ENCODE measurements at places on chromosomes 2 and 18.

GRCh38 chr2:148560496-148560895, 84.1 kb upstream of the EPC2 start:
- DNase-seq, result no peak

- DNase-seq, result no peak
Observed at GRCh38 chr2:232928551-232929302, 58.7 kb downstream of the SNORC start.

GRCh38 chr2:219076253-219076652, 15.5 kb upstream of the IHH start:
- no peak for DNase-seq

- no peak for DNase-seq
Observed at GRCh38 chr2:20674974-20675679, 8.2 kb downstream of the GDF7 start.

- no peak for DNase-seq
Observed at GRCh38 chr18:11947214-11948191, 33.8 kb upstream of the IMPA2 start.

DNA sequence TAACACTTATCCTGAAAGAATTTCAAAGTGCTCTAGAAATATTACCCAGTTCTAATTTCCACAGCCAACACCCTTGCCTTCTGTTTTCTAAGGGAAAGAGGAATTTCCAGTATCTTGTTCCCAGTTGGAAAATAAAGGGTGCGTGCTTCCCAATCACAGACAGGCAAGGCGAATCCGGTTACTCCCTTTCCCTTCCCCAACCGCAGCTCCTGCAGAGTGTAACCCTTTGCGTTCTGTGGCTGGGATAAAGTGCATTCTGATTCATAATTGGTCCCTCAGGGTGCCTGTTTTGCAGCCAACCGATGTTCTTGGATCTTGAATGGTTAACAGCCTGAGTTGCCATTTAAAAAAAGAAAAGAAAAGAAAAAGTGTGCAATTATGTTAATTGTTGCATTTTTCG, 40.6 kb upstream of the PGAP1 start:
- no peak for DNase-seq

- no peak for DNase-seq
Observed at GRCh38 chr2:82501217-82501616, 1957.9 kb downstream of the SUCLG1 start.

DNA sequence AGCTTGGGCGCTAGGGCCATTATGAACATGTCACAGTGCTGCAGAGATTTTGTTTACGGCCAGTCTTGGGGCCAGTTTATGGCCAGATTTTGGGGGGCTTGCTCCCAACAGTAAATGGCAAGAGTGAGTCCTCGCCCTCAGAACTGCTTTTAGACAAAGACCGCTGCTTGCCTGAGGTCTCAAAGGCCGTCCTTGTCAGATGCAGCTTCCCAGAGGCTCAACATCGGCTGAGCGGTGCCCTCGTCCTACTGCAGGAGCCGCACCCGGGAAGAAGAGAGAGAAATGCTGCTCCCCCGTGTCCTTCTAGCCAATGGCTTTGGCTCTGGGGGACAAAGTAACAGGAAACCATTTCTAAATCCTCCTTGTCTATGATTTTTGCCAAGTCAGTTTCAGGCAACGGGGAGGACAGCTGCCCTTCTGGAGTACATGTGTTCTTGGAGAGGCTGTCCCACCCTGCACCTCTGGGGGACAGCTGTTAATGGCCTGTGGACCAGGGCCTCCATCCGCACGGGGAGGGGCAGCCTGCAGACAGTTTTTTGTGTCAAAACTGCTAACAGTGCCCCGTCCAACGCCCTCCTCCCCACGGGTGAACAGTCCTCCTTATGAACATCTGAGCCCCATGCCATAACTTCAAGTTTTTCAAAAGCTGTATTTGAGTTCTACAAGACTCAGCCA, 66.1 kb downstream of the C18orf63 start:
- no peak for DNase-seq

DNA sequence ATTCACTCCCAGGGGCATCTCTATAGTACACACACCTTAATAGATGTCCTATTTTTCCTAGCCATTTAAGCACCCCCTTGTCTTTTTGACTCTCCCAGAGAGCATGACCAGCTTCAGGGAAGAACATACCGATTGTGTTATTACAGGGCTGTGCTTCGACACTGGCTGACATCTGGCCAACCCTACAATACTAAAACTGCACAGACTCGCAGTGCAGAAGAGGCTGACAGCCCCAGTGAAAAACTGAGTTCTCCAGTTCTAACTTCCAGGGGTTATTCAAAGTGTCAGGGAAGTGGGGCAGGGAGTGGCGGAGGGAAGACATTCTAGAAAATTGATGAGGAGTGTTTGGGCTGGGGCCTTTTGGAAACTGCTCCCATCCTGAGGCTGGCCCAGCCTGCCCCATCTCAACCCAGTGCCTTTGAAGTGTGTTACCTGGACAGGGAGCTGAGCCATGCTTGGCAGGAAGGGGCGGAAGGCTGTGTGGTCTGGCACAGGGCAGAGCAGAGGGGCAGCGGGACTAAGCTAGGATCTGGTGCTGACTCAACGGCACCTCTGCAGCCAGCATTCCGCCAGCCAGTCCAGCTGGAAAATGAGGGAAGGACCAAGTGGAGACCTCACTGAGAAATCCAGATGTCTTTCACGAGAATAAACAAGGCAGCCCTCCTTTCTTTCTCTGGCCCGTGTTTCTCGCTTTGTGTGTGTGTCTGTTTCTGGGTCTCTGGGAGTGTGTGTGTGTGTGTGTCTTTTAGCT, 15.4 kb upstream of the IGFBP5 start:
- DNase-seq, result no peak

- no peak for DNase-seq
Observed at GRCh38 chr2:30046979-30047378, 99.8 kb upstream of the YPEL5 start.

DNA sequence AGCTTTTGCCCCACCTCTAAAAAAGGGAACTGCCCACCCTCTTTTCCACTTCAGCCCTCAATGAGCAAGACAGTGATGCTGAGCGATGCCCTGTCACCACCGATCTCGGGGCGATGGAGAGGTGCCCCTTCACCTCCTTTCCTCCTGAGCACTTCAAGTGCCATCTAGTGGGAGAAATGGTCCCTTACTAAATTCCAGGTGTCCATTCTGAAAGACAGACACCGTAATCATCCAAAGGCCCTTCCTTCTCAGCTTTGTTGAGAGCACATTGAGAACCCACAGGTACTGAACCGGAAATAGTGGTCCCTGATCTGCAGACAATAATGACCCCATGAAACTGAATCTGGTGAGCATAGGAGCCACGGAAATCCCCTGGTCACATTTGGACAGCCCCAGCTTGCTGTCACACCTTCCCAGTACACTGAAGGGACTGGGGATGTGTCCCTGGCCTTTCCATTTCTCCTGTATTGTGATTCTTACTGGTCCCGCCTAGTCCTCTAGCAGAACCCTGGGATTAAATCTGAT, 38.5 kb downstream of the KCTD18 start:
- DNase-seq, result no peak

DNA sequence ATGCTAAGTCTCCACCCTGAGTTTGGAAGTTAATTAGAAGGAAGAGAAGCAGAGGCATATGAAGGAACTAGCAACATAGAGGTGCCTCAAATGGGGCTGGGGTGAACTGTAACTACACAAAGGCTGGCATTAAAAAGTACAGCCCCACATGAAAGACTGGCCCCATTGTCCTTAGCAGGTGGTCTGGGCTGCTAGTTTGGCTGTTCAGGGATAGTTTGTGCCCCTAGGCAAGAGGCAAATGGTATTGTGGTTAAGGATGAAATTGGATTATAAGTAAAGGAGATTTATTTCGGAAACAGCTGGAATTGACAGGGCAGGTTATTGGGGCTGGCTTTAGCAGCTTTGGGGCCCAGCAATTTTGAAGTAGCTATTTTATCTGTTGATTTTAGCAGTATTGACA, 365.7 kb upstream of the TNP1 start:
- no peak for DNase-seq

DNA sequence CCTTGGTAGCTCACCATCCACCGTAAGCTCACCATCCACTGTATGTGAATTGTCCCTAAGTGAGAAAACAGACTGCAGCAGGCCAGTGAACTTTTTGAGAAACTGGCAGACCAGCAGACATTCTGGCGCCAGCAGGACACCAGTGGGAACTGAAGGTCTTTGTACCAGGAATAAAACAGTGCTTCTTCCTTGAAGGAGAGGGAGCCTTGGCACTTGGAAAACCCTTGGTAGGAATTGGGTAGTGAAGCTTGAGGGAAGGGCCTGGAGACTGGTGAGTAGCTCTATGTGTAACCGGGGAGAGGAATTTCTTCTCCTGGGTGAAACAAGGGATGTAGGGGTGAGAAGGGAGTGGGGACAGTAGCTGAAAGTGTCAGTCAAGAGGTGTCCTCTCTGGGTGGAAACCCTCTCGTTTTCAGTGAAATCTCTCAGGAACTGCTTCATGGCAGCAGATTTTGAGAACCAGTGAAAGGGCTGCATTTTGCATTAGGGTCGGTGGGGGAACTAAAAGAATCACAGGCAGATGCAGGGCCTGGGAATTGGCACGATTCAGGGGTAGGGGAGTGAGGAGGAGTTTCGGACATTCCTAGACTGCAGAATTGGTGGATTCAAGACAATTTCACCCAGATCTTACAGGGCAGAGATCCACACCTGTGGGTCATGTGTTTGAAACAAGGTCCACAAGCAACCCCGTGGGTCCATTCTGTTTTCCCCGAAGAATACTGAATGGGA, 131.5 kb upstream of the DLX2 start:
- DNase-seq, result no peak

DNA sequence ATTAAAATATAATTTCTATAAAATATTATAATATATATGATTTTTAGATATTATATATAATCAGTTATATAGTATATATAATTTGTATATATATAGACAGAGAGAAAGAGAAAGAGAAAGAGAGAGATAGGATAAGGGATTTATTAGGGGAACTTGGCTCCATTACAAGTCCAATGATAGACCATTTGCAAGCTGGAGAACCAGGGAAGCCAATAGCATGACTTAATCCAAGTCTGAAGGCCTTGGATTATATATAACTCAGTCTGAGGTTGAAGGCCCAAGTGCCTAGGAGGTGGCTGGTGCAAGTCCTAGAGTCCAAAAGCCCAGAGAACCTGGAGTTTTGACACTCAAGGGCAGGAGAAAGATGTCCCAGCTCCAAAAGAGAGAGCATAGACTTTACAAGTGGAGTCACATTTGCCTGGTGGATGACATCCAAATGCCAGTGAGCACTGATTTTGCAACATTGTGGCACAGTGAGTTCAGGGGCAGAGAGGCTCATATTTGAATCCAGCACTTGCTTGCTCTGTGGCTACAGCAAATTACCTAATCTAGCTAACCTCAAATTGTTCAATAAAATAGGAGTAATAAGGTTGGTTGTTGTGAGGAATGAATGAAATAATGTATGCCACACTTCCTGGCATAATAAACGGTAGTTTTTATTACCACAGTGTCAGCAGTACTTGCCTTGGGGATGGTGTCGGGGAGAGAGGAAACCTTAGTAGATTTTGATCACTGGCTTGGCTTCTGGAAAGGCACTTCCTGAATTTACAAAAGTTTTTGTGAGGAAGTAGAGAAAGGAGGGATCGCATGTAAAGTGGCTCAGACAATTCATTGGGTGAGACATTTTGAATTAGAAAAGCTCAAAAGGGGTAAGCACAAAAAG, 69.6 kb upstream of the CD28 start:
- no peak for DNase-seq

GRCh38 chr18:79881695-79882094, 69.8 kb downstream of the SLC66A2 start:
- DNase-seq, result no peak

DNA sequence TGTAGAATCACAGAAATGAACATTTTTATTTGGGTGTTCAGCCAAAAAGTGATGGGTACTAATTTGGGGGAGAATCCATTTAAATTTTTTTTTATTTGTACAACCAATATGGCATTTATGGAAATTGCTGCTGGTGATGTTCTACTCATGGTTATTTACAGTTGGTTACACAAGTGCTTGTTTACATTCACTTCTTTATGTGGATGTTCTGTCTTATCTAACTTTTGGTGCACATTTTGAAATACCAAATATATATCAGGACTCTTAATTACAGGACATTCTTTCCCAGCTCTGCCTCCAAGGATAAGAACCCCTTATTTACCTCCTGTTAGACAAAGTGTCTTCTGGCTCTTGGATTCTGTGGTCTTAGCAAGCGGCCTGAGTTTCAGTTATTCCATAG, 35.2 kb downstream of the NEMP2 start:
- no peak for DNase-seq

- DNase-seq, result no peak
Observed at GRCh38 chr2:11480406-11480805, 14.4 kb upstream of the E2F6 start.
